ENCODE measurements at places on chromosomes 12 and 14.

GRCh38 chr14:66610154-66610563 lies 102.2 kb downstream of the GPHN start:
- DNase-seq, result no peak

DNA sequence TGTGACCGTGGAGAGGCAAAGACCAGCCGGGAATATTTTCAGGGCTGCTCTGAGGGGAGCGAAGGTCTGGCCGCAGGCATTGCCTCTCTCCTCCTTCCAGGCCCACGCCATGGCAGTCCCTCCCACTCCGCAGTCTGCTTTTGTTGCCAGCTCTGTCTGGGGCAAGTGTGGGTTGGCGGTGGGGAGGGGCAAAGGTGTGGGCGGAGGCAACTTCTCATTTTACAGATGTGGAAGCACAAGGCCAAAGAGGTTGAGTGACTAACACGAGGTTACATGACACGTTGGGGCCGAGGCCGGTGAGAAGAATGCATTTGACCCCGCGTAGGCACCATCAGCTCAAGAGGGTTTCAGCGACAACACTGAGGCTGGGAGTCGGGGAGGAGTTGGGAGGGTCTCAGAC lies 6.1 kb upstream of the FAIM2 start:
- DNase-seq, result no peak

DNA sequence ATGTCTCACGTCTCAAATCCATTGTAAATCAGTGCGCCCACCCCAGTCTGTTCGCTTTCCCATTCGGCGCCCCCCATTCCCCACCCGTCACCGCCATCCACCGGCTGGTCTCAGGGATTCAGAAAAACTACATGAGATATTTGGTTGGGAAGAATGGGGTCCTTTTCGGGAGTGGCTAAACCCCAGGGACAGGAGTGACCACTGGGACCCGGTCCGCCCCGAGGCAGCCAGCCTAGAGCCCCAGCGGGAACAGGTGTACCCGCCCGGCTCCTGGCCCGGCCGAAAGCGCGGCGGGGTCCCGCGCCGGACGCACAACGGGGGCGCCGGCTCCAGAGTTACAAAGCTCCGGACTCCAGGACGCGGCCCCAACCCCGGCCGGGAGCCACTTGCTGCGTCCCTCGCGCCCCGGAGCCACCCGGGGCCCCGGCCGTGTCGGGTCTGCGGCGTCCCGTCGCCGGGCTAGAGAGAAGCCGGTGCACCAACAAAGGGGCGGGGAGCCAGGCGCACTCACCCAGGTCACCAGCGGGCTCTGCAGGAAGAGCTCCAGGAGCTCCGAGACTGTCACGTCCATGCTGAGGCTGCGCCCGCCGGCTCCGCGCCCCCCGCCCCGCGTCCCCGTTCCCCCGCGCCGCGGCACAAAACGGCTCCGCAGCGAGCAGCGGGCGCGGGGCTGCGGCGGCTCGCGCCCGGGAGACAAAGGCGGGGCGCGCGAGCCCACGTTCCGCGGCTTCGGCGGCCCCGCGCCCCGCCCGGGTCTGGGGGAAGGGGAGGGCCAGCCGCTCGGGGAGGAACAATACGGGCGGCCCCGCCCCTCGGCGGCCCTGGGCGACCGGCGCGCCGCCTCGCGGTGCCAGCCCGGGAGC lies at the start of gene CCDC88C:
CCDC88C (minus strand) TSS at position 701 of the 863 bp plus-strand sequence; CDS start at position 571, 130 bp downstream.
- peak; percentile 60 for DNase-seq

DNA sequence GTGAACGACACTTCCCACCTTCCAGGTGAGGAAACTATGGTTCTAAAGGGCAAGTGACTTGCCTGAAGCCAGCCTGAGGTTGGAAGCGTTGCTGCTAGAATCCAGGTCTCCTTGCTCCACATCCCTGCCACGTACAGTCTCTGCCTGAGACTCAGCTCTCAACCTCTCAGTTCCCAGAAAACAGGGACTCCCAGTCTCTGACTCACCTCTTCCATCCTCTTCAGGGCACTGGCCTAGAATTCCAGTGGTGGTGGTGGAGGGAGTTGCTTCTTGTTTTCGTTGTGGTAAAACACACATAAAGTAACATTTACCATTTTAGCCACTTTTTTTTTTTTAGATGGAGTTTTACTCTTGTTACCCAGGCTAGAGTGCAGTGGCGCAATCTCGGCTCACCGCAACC lies 7.3 kb downstream of the GPR68 start:
- no peak for DNase-seq

DNA sequence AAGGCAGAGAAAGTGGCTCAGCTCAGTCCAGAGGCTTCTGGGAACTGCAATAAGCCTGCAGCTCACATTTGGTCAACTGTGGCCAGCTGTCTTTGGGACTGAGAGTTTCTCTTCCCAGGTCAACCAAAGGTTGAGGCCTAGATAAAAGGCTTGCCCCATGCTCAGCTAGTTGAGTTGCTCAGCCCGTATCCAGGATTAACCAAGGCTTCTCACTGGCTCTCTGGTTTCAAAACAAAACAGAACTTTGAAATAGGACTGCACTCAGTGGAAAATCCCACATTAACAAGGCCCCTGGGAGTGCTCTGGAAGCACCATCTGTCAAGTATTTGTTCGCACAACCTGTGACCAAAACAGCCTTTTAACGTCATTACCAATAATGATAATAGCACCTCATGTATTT lies 40.3 kb upstream of the NUAK1 start:
- peak; percentile 91 for DNase-seq

- DNase-seq, result no peak
Observed at GRCh38 chr12:5396541-5396940, 35.4 kb upstream of the NTF3 start.

DNA sequence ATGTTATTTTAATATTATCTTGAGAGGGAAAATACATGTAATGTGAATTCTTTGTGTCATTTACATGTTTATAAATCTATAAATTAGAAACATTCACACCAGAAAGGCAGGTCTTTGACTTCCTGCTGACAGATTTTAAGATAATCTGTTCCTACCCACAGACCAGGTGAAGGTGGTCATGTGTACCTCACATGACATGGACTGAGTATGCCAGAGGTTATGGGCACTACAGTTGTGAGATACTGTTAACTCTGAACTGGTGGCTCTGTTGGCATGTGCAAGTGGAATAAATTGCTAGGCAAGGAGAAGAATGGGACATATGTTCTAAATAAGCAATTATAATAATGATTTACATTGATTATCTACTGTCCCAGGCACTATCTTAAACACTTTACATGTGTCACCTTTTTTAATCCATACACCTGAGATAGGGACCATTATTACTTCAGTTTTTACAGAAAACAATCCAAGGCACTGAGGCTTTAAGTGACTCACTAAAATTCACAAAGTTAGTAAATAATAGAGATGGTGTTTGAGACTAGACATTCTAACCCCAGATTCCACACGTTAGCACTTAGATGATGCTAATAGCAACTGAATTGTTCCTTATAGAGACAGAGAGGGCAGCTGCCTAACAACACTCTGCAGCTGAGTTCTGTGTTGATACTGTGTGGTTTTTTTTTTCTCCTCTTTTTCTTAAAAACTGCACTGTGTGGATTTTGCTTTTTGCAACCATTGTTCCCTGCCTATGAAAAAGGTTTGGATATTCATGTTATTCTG lies 23.8 kb downstream of the SLC16A7 start:
- DNase-seq, result no peak

DNA sequence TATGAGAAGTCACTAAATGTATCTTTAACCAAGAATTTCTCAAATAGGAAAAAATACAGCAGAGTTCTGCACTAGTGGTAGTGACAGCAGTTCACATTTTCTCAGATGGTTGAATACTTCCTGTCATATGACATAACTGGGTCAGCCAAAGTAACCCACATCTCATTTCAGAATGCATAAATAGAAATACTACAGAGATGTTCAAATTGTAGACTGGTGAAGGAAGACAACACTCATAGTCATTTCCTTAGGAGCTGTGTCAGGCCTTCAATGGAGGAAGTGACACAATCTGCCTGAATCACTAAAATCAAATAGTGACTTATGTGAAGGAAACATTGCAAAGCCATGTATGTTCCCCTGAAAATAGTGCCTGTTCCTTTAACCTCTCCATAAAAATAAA lies 32.4 kb downstream of the FERMT2 start:
- no peak for DNase-seq

GRCh38 chr12:114993165-114993564 lies 309.2 kb upstream of the TBX3 start:
- DNase-seq, result no peak

DNA sequence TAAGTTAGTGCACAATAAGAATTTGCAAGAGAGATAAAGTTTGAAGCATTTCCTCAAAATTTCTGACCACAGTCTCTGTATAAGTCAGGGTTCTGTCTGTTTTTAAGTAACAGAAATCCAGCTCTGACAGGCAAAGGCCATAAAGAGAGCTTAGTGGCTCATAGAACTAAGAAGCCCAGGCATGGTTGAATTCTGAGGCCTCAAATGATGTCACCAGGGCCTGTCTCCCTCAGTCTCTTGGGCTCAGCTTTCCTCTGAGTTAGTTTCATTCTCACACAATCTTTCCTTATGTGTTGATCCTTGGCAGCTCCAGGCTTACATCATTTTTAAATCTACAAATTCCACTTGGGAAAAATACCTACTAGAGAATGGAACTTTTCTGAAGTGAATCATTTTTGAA lies 173.4 kb upstream of the ATP2B1 start:
- no peak for DNase-seq

- no peak for DNase-seq
Observed at GRCh38 chr14:101064718-101065117, 161.2 kb upstream of the RTL1 start.

- DNase-seq, result no peak
Observed at GRCh38 chr14:75372260-75372659, 55.6 kb upstream of the JDP2 start.

DNA sequence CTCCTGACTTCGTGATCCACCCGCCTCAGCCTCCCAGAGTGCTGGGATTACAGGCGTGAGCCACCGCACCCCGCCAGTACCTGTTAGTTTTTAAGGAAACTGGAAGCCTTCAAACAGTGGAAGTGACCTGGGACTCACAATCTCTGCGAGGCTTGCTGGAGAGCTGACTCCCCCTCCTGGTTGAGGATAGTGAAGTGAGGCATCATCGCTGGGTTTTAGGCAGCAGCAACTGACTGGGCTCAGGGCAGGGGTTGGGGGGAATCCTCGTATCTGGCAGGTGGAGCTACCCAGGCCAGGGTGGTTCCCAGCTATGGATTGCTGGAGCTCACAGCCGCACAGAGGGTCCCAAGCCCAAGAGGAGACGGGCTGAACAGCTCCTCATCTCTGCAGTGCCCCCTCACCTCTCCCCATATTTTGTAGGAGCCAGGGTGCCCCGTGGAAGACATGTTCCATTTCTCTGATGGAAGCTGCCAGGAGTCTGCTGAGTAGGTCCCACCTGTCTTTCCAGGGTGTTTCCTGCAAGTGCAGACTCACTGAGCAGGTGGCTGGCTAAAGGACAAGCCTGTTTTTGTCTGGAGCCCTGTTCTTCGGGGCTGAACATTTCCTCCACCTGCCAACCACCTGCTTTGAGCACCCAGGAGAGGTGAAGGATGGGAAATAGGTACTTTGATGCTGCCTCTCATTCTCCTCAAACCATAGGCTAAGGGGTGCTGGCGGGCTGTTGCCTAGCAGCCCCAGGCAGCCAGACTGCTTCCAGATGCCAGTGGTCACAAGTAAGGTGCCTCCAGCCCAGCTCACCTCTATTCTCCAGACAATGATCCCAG lies 3.1 kb downstream of the AVIL start:
- DNase-seq, result no peak

DNA sequence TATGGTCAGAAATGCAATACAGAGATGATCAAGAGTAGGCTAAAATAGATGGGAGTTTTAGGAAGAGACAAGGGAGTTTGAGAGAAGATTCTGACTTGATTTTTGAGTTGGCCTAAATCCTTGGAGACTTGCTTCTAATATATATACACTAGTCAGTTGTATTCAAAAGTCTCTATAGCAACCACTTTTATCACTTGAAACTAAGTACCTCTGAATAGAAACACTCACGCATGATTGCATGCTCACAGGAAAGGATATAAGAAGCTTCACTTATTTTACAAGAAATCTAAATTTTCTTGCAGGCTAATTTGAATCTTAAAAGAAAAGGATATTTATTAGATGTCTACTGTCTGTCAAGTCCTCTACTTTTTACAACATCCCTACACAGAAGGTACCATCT lies 316.8 kb downstream of the SNAPC1 start:
- no peak for DNase-seq

DNA sequence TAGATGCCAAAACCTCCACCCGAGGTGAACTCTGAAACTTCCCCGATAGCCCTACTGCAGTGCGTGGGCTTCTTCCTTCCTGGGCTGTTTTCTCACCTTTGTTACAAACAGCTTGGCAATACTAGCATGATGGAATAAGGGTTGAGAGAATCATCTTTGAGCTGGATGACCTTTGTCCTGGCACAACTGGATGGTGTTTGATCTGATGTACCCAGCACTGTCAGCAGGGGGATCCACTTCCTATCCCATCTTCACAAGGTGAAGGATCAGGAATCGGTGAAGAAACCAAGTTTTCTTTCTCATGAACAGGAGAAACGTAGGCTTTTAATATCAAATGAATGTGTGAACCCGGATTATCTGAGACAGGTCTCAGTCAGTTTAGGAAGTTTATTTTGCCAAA lies 19.5 kb upstream of the LRRC10 start:
- DNase-seq, result no peak

DNA sequence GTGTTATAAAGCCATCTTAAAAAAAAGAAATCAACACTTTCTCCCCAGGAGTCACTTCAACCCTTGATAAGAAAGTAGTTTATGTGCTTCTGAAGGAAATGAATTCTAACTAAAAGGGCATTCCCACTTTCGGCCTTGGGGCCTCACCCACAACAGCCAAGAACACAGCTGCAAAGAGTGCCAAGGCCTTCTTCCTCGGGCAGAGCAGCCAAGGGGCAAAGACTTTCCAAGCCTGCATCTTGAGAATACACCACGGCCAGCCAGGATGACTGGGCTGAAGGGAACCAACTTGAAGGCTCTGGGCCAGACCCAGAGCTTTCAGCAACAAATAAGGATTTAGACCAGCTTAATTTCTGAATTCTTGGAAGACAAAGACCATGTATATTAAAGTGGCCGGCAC lies 60.4 kb upstream of the FOXN3 start:
- DNase-seq, result no peak

DNA sequence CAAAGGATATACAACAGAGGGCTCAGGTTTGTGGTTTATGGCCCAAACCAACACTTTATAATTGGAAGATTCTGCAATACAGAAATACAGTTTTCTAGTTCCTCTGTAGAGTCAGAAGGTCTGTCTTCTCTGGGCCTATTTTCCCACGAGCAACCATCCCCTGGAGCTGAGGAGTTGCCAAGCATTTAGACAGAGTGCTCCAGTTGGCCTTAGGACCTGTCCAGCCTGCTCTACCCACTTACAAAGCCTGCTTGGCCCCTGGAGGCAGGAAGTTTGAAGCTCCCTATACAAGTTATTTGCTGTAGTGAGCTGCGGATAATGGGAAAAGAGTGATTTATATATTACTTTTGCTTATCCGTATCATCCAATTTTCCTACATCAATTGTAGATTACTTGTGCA lies 60.8 kb upstream of the HSPB8 start:
- no peak for DNase-seq

Measured in NCI-H1694 (cell line).